Stimulated activated CD4-positive, alpha-beta T cell treated with anti-CD3 and anti-CD28 coated beads, TNF-alpha, amount 100 ng/mL, for 1 hour (primary cell): ENCODE measurements at places on chromosomes 1 and 21.

GRCh38 chr21:33481314-33481943 lies 1.7 kb upstream of the TMEM50B start:
- DNase-seq = no peak

- no peak for DNase-seq
Observed at GRCh38 chr21:29261555-29262540, 36.9 kb upstream of the BACH1 start.

GRCh38 chr1:158037008-158037865 lies 43.8 kb downstream of the KIRREL1 start:
- no peak for DNase-seq

DNA sequence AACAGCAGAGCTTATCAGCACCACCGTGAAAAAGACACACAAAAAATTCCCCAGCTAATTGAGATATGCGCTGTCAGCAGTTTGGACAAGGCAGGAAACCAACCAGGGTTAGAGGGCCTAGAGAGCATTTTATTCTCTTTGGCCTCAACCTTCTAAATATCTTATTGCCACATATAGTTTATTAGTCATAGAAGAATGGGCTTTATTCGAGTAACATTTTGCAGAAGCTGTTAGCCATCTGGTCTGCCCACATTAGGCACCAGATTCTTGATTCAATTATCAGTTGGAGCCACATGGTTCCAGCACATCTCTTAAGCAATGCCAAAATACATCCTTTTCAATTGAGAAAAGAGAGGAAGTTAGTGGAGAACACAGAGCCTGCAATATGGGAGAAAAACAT lies 109.9 kb upstream of the CXADR start:
- no peak for DNase-seq

DNA sequence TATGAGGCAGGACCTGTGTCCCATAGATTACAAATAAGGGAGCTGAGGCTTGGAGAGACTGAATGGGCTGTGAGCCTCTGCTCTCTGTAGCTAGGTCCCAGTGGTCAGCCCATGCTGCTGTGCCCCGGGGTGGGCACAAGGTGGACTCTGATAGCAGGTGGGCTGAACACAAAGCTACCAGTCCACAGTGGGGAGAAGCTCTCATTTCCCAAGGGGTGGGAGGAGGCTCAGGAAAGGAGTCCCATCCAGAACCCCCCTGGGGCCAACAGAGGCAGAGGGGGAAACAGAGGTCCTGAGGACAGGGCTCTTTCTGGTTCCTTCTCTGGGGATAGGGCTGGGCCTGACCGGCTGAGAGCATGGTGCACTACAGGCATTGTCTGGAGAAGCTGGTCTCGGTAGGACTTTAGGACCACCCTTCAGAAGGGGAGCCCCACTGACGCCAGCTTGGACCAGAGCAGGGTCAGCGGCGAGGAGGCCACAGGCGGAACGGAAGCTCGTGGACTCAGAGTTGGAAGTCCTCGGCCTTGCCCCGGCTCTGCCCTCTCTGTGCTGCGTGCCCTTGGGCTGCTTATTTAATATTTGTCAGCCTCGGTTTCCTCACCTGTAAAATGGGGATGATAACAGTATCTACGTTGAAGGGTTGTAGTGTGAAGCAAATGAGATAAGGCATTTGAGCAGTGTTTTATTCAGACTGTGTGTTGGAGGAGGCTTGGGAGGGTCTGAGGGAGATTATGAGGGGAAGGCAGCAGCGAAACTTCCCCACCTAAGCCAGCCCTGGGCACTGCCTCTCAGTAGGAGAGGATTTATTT lies 26.6 kb downstream of the SDE2 start:
- no peak for DNase-seq

DNA sequence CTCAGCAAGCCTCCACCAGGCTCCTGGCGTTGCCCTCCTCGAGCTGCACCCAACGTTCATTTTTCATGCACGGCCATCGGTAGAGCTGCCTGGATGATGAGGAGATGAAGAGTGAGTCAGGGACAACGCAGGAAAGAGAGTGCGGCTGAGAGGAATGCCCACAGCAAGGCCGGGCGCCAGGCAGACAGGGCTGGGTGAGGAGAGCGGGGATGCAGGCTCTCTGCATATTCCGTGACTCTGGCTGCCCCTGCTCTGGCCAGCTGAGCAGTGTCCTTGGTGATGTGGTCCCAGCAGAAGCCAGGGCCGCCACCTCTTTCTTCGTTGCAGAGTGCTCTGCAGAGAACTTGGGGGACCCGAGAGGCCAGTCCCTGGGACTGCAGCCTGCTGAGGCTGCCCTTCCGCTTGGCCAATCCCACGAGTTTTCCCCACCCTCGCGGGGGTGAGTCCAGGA lies 10.8 kb downstream of the UMODL1 start:
- DNase-seq = no peak

DNA sequence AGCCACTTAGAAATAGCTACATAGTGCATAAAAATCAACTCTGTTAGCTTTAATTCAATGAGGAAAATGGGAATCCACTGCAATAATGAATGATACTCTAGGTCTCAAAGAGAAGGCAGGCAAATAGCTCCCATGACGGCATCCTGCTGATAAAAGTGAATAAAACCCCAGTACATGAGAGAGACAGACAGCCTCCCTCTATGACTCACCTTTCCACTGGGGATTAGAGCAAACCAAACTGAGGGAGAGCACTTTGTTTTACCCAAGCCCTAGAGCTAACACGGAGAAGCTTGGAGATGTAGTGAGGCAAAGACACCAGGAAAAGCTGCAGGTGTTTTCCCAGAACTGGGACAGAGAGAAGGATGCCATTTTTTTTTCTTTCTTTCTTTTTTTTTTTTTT lies 621.9 kb downstream of the LRRIQ3 start:
- no peak for DNase-seq

GRCh38 chr1:246306415-246307037 lies 200.6 kb downstream of the SMYD3 start:
- no peak for DNase-seq

- no peak for DNase-seq
Observed at GRCh38 chr1:57874418-57874877, 450.6 kb upstream of the DAB1 start.

GRCh38 chr1:18157352-18157751 lies 49.8 kb downstream of the IGSF21 start:
- no peak for DNase-seq

GRCh38 chr1:6360117-6360496 lies 33.5 kb downstream of the ACOT7 start:
- DNase-seq = no peak

GRCh38 chr1:113870778-113871177 lies 734 bp downstream of the PTPN22 start:
- no peak for DNase-seq

DNA sequence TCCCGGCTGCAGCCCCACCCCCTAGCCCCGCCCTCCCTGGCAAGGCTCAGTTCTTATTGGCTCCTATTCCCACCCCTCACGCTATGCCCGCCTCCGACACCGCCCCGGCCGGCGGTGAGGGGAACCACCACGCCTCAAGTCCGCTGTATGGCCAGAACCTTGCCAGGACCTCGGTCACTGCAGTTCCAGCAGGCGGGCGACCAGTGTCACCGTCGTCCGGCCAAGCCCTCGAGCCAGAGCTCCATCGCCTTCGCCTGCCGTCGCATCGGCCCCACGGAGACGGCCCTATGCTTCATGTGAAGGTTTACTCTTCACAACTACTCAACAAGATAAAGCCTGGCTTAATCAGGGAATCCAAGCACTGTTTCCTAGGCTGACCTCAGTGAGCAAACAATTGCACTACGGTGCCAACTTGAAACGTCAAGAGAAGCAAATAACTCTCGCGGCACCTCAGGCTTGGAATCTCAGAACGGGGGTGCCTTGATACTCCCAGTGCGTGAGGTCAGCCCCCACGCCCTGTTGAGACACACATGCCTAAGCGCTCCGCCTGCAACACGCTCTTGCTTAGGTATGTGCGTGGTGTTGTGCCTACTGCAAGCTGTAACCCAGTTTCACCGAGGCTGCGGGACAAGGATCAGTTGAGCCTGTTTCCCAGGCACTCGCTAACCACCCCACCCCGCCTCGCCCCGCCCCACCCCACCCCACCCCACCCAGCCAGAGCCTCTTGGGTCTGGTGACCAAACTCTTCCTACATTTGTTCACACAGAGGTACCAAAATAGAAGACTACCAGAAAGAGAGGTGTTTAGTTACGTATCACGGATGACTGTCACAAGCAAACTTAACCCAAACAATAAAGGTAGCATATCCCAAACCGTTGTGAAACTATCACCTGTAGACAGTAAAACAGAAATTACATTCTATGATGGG lies 498 bp upstream of the DENND2C start:
- peak; percentile 5 for DNase-seq

DNA sequence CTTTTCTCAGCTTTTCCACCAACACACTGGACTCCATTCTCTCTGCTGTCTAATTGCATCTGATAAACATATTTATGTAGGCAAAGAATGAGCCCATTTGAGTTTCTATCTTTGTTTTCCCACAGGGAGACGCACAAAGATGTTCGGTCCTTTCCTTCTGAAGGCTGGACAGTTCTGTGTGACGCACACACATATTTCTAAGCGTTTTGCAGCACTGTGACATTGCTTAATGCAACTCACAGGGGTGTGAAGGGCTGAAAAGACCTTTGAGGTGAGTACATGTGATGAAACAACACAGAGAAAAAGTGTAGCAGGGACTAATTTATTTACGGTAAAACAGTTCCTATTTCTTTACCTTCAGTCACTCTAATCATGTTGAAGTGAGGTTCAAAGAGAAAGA lies 323.1 kb upstream of the RUNX1 start:
- no peak for DNase-seq

DNA sequence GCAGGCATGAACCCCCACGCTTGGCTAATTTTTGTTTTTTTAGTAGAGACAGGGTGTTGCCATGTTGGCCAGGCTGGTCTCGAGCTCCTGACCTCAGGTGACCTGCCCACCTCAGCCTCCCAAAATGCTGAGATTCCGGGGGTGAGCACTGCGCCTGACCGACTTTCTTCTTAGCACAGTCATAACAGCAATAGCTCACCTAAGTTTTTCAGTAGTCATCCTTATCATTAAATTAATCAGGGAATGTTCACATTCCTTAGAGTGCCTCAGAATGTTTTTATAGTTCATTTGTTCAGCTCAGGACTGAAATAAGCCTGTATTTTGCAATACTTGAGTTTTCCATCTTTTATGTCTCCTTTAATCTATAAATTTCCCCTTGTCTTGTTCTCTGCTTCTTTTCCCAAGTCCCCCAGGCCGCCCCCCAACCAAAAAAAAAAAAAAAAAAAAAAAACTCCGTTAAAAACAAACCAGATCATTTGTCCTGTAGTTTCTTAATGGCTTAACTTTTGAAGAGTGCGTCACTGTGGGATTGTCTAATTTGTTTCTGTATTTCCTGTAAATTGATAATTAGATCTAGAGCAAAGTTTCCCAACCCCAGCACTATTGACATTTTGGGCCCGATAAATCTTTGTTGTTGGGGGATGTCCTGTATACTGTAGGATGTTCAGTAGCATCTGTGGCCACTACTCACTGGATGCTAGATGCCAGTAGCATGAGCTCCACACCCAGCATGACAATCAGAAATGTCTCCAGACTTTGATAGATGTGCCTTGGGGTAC lies 120.7 kb downstream of the ITSN1 start:
- no peak for DNase-seq

GRCh38 chr1:225770561-225771248 lies 6.9 kb upstream of the SRP9 start:
- no peak for DNase-seq

- no peak for DNase-seq
Observed at GRCh38 chr1:14743368-14743767, 144.9 kb downstream of the KAZN start.

DNA sequence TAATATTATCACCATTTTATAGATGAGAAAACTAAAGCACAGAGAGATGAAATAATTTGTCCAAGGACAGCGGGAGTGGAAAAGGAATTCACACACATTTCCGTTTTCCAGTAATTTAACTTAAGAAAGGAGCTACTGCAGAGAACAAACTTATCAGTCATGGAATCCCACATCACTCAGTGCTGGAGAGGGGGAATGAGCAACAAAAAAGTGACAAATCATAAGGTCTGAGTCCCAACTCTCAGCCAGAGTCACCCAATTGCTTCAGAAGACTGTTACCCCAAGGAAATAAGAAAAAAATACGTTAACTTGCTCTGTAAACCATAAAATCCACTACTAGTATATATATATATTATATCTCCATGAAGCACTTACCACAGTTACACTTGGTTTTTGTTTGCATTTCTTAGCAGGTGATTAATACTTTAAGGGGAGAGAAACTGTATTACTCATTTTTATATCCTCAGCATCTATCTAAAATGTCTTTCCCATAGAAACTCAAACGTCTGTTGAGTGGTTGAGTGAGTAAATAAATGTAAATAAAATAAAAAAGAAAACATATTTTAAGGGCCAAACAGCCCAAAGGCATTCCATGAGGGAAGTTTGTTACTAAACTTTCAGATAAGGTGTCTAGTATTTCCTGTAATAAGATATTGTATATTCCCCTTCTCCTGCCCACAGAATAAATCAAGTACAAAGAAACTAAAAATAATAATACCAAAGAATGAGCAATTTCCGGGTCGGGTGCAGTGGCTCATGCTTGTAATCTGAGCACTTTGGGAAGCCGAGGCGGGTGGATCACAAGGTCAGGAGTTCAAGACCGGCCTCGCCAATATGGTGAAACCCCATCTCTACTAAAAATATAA lies 76.8 kb downstream of the SLC45A1 start:
- no peak for DNase-seq

- no peak for DNase-seq
Observed at GRCh38 chr1:33975961-33976360, 112.1 kb downstream of the HMGB4 start.

GRCh38 chr1:36857754-36858153 lies 176.6 kb downstream of the GRIK3 start:
- no peak for DNase-seq

DNA sequence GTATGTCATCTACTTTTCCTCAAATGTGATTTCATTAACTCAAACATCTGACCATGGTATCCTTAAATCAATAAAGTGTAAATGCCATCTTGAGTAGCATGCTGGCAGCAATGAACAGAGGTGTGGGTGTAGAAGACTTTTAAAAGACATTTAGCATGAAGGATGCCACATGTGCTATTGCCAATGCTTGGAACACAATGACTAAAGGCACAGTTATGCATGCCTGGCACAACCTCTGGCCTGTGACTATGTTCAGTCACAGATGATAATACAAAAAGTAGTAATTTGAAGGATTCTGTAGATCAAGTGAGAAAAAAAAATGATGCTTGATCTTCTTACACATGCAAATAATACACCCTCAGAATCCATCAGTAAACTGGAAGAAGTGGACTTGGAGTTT lies 938.9 kb upstream of the ADGRL4 start:
- no peak for DNase-seq

GRCh38 chr1:33070628-33071027 lies 10.3 kb upstream of the AZIN2 start:
- no peak for DNase-seq

DNA sequence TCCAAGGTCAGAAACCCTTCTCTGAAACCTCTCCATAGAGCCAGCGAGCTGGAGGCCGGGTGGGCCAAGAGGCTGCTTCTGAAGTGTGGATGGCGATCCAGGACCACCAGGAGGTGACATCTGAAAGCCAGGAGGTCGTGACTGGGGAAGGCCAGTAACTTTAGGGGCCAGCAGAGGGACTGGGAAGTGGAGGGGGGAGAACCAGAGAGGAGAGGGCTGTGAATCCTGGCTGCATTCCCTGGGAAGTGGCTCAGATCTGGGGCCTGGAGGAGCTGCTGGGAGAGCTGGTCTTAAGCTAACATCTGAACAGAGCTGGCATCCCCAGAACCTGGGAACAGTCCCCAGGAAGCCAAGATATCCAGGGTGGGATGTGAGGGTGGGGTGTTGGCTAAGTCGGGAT lies 11.3 kb upstream of the EPHA8 start:
- DNase-seq = no peak

GRCh38 chr1:7108251-7108650 lies 323.0 kb downstream of the CAMTA1 start:
- DNase-seq = no peak
